AG04449 (cell line): ENCODE measurements at places on chromosomes 2 and 18.

GRCh38 chr2:40202798-40203400 is 249.0 kb downstream of the SLC8A1 start:
- DNase-seq: no peak

DNA sequence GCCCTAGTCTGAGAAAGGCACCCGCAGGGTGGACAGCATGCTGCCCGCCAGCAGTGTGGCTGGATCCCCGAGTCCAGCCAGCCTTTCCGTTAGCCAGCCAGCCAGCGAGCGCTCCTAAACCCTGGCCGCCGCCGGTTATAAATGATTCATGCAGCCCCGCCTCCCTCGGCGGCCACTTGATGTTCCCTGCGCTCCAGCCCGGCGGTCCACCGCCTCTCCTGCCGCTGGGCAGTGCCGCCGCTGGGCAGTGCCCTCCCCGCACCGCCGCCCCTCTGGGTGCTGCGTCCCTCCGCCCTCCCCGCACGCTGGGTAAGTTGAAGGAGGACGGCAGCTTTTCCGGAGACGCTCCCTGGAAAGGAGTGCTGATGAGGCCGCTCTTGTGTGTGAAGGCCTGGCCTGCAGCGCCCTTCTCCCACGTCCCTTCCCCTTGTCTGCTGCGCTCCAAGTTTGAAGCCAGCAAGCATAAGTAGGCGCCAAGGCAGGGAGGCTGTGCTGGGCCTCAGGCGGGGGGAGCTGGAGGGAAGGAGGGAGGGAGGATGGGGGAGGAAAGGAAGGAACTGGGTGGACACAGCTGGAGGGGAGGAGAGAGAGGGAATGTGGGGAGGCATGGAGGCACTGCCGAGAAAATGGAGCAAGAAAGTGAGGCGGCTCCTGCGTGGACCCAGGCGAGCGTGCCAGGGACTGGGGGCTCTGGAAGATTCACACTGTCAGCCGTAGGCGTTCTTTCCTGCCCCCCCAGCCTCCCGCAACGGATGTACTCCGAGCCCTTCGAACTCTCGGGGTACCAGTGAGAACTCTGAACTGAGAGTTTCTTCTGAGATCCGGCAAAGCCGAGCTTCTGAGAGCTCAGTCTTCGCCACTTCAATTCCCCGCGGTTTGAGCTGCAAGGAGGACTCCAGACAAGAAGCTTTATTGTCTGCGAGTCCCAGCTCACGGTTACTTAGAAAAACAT is 131.9 kb downstream of the GLI2 start:
- DNase-seq: no peak

DNA sequence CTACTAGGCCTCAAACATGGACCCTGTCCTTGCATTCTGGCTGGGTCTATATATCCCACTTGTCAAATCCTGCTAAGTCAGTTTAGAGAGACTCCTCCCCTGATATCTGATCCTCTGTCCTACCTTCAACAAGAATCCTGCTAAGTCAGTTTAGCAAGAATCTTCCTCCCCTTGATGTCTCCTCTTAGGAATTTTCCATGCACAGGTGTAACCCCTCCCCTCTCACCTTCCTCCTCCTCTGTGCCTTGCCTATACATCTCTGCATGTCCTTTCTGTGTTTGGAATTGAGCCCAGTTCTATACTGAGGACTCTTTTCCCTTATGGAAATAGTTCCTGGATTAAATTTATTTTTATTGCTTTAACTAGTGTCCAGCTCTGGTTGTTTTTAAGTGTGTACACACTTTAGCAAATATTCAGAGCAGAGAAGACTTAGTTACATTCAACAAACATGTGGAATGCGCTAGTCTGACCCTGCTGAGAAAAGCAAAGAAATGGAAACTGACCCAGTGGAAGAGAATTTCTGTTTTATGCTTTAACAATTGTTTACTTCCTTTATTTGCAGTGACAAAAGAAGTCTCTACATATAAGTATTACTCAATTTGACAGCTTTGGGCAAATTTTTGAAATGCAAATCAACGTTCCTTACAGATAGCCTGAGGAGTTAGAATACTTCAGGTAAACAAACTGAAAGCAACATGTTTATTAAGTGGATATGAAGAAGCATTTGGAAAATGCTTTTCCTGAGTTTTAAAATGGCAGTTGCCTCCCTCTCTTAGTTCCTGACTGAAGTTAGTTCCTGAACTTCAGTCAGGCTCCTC is 80.6 kb downstream of the RIT2 start:
- DNase-seq: no peak

DNA sequence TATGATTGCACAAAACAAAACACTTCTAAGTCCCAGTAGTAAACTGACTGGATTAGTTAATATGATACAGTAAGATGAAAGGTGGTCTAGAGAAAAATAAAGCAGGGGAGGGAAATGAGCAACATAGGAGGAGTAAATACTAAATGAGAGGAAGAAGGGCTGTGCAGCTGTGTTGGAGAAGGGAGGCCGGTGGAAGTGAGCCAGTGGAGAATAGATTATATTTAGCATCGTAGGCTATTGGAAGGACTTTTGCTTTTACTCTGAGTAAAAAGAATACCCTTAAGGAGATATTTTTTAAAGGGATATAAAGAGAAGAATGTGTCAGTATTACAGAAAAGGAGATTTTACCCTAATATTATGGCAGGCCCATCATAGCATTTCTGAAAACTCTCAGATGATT is 12.7 kb downstream of the WDR75 start:
- no peak for DNase-seq

- no peak for DNase-seq
Measured at GRCh38 chr2:129895061-129895460, 84.4 kb upstream of the RAB6C start.

- no peak for DNase-seq
Measured at GRCh38 chr2:12750166-12750905, 33.6 kb downstream of the TRIB2 start.

DNA sequence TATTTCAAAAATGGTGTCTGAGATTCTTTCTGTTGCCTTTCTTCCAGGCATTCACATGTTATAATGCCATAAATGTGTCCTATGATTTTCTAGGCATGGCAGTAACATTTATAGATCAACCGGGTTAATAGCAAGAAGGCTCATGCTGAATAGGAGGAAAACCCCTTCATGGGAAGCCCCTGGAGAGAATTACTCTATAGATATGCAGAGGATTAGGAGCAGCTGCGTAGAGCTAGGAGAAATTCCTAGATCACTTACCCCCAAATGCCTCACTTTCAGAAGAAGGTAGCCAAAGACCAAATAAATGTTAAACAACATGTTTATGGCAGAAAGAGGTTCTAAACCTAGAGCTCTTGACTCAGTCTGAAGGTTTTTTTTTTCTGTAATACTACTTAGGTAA is 153.4 kb upstream of the CTNNA2 start:
- no peak for DNase-seq

GRCh38 chr2:67776276-67776675 is 286.5 kb downstream of the C1D start:
- no peak for DNase-seq

GRCh38 chr18:65608471-65608870 is 142.3 kb upstream of the CDH7 start:
- DNase-seq: no peak

DNA sequence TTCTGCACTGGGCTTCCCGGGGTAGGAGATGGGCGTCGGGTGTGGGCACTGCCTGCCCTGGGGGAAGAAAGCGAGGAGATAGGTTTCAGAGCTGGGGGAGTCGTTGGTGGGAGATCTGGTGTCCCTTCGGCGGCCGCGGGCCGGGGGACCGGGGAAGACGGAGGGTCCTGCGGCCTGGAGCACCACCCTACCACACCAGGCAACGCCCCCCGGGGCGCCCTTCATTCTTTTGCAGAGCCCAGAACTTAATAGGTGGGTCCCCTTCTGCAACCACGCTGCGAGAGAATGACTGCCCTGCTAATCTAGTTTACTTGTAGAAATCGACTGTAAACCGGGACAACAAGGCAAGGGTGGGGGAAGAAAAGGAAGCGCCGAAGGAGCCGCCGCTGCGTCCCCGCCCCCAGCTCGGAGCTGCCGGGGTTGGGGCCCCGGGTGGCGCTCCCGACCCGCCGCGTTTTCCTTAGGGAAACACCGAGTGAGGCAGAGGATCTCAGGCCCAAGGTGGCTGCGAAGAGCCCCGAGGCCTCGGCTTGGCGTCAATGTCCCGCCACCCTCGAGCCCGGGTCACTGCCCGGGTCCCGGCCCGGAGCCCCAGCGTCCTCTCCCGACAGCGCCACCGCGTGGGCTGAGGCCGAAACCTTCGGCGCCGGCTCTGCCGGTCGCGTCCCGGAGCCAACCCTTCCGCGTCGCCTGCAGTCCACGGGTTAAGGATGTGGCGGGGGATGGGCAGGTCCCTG is 5.4 kb upstream of the SATB2 start:
- DNase-seq: no peak

GRCh38 chr18:3791238-3791637 is 341.3 kb downstream of the TGIF1 start:
- no peak for DNase-seq

- DNase-seq: no peak
Measured at GRCh38 chr2:20526160-20526559, 79.3 kb downstream of the RHOB start.
